GM18507 (cell line): ENCODE measurements at places on chromosomes 16 and 17.

- no peak for DNase-seq
Observed at GRCh38 chr16:73546341-73546845, 498.5 kb upstream of the ZFHX3 start.

DNA sequence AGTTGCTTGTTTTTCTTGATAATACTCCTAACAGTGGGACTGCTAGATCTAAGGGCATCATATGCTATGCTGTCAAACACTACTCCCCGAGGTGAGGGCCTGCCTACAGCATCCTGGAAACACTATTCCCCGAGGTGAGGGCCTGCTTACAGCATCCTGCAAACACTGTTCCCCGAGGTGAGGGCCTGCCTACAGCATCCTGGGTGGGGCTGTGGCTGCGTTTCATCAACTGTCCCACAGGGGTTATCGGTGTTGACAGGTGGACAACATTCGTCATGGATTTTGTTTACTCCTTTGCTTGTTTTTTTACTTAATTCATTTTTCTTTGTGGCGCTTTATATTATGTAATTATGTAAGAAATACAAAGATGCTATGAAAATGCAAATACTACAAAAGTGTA is 22.5 kb downstream of the NPRL3 start:
- DNase-seq: no peak

DNA sequence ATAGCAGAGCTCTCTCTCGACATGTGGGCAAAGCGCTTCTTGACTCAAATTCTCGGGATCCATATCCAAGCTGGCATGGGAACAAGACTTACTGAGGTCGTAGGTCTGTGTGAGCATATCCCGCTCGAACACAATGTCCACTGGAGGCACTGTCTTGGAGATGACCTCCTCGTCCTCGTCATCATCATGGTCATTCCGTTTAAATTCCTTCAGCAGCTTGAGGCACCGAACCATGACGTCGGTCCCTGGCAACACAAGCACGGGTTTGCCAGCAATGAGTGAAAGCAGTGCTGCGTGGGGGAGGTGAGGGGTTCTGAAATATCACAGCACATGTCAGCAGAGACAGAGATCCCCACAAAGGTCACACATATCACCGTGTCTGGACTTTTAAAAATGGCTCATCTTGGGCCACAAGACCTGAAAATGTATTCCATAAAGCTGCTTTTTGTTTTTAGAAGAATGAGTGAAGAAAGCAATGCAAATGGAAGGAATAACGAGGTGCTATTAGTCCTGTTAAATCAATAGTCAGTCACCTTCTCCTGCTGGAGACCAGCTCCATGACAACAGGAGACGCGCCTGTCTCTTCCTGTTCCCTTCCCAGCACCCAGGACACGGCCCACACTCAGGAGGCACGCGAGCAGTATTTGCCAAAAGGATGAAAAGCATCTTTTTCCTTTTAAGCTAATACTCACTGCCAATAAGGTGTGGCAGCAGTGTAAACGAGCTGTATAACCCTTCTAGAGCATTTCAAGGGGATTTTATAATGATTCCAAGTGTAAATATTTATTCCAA is 37.9 kb downstream of the GTF3C1 start:
- DNase-seq: no peak

DNA sequence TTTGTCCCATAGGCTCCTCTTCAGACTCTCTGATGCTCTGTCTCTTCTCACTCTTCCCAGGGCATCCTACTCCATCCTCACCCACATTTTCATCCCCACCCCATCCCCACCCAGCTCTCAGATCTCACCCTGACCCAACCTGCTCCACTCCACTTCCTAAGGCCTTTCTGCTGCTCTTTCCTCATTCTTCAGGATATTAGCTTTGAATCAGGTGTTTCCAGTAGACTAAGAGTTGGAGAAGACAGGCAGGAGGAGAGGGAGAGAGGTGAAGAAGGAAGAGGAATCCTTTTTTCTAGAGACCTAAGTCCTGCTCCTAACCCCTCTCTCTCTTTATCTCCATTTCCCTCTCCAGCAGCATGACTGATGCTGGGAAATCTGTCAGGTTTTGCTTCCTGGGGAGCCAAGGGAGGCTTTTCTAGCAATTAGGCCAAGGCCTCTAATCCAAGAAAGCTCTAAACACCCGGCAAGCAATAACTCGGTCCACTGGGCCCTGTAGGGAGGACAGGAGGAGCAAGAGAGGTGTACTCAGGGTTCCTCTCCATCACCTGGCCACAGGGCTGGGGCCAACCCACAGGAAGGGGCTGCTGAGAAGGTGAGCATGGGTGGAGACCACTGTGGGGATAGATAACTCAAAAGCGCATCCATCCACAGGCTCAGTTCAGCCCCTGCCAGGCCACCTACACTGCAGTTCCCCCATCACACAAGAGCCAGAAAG is 133.3 kb downstream of the TMEM132E start:
- DNase-seq: no peak

DNA sequence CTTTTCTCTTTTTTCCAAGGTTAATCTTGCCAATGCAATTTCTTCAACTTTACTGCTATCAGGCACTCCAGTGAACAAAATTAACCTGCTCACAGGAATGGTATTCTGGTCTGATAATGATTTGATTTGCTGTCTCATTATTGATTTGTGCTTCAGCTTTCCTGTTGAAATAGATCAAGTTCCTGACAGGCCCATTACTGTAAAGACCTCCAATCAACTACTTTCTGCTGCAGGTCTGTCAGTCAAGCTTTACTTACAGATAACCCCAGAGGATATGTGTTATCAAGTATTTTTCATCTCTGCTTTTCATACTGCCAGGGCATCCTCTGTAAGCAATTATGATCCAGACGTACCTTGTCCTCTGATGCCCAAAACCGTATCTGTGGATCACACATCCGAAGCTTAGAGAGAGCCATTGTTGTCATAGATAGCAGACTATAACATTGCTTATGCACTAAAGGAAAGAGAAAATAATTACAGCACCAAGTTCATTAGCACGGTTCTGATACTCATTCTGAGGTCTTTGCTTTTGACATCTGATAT is 215.6 kb downstream of the PHKB start:
- no peak for DNase-seq

GRCh38 chr17:32518646-32519227 is 31.9 kb downstream of the CDK5R1 start:
- no peak for DNase-seq

DNA sequence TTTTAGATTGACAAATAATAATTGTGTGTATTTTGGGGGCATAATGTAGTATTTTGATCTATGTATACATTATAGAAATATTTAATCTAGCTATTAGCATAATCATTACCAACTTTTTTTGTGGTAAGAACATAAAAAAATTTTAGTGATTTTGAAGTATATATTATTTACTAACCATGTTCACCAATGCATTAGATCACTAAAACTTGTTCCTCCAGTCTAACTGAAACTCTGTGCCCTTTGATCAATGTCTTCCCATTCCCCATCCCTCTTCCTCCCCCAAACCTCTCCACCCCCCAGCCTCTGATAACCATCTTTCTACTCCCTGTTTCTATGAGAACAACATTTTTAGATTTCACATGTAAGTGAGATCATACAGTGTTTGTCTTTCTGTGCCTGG is 8.5 kb downstream of the EFCAB13 start:
- DNase-seq: no peak

GRCh38 chr17:4691686-4692085 is 12.3 kb downstream of the PELP1 start:
- DNase-seq: no peak

DNA sequence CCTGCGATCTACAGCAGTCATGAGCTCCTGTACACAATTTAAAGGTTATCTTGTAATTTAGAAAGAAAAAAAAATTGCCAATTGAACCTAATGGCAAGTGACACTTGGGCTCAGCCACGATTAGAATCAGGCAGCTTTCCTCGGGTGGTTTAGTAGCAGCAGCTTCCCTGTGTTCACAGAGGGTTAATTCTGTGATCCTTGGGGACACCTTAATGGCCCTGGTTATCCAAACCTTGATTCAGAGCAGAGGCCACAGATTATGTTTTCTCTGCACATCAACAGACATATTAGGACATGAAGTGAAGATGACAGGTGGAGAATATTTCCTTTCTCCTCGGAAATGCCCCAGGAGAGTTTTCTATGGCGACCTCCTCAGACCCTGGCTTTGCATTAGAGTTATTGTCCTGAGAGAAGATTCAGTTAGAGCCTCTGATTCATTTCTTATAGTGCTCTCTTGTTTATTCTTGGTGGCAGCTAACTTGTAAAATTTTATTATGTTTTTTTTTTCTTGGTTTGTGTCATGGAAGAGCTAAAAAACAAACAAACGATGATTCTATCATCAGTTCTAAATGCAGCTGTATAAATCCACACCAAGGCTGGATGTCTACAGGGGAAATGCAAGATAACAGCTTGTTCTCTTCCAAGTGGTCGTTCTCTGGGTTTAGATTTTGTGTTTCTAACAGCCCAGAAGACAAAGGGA is 351.2 kb upstream of the DYNLRB2 start:
- no peak for DNase-seq

DNA sequence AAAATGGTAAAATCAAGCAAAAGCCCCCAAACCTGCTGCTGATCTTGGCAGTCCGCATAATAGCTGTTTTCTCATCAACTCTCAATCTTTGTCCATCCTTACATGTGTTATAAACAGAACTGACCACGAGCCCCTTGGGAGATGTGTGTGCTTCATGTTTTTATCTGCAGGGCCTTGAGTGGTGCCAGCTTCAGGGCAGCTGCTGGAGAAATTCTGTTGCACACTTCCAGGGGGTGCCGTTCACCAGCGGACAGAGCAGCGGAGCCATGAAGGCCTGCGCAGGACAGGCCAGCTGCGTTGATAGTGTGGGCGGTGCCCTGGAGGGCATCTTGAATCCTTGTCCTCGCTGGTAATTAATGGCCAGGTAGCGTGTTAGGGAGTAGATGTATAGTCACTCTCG is 20.1 kb downstream of the MPRIP start:
- DNase-seq: no peak

- DNase-seq: no peak
Observed at GRCh38 chr17:67021196-67021595, 23.2 kb upstream of the CACNG1 start.

- no peak for DNase-seq
Observed at GRCh38 chr17:47325176-47325575, 1.4 kb downstream of the EFCAB13 start.

DNA sequence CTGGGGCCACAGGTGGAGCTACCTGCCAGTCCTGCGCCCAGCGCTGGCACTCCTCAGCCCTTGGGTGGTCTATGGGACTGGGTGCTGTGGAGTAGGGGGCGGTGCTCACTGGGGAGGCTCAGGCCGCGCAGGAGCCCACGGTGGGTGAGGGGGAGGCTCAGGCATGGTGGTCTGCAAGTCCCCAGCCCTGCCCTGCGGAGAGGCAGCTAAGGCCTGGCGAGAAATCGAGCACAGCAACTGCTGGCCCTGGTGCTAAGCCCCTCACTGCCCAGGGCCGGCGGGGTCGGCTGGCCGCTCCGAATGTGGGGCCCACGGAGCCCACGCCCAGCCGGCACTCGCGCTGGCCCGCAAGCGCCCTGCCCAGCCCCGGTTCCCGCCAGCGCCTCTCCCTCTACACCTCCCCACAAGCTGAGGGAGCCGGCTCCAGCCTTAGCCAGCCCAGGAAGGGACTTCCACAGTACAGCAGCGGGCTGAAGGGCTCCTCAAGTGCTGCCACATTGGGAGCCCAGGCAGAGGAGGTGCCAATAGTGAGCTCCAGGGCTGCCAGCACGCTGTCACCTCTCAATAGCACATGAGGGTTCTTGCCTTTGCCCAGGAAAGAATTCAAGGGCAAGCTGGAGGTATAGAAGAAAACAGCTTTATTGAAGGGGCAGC is 11.0 kb upstream of the EEF2KMT start:
- no peak for DNase-seq

DNA sequence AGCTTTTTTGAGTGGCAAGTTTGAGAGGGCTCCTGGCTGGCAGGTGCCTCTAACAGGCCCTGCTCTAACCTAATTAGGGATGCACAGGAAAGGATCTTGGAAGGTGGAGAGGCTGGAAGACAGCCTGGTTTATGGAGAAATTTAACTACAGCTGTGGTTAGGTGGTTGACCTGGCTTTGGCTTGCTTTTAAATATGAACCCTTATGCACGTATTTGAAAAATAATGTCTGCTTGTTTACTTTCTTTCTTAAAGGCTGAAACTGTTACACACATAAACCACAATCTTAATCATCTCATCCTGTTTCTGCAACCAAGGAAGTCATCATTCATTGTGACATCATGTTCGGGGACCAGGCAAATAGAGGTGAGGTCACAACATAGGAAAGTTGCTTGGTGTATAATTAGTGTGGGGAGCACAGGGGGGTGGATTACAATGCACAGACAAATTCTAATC is 23.1 kb upstream of the DHRS13 start:
- DNase-seq: no peak

DNA sequence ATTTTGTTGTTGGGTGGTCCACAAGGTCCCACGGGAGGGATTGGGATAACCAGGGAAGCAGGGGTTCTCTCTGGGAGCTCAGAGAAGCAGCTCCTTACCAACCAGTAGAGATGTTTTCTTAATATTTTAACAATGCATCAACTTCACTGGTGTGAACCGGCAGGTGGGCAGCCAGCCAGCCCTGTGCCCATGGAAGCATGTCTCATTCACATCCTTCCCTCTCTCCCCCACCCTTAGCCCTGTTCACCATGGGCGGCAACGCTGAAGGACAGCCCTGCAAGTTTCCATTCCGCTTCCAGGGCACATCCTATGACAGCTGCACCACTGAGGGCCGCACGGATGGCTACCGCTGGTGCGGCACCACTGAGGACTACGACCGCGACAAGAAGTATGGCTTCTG is 9.3 kb downstream of the MMP2 start:
- DNase-seq: no peak

DNA sequence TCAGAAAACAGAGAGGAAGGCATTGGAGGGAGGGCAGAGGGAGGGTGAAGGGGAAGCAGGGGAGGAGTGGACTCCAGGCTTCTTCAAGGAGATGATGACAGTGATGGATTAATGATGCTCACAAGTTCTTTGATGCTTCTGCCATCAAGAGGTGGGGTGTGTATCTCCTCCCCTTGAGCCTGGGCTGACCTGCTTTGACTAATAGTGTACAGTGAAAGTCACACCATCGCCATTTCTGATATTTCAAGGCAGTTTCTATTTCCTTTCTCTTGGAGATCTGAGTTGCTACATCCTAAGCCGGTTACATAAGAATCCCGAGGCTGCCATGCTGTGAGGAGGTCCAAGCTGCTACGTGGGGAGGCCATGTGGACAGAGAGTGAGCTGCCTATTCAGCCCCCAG is 312.5 kb downstream of the MAF start:
- DNase-seq: no peak

DNA sequence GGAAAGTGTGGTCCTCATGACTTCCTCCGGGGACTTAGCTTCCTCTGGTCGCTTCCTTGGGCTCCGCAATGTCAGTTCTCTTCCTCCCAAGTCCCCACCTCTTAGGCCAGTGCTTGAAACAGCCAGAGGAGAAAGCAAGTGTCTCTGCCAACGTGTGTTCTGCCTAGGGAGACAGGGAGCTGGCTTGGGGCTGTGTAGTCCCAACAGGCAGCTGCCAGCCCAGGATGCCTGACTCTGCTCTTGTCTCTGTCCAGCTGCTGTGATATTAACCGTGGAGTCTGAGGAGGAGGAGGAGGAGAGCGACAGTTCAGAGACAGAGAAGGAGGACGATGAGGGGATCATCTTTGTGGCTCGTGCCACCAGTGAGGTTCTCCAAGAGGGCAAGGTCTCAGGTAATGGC is 13.5 kb upstream of the PLEKHG4 start:
- DNase-seq: no peak

- no peak for DNase-seq
Observed at GRCh38 chr16:17770104-17770503, 299.3 kb upstream of the XYLT1 start.
